ENCODE measurements at places on chromosomes 16 and 17.
A peak's percentile ranks its signal among the peaks of the same experiment; 100 is the strongest.

GRCh38 chr17:8912084-8912981 lies 44.9 kb upstream of the PIK3R6 start:
- no peak for DNase-seq

DNA sequence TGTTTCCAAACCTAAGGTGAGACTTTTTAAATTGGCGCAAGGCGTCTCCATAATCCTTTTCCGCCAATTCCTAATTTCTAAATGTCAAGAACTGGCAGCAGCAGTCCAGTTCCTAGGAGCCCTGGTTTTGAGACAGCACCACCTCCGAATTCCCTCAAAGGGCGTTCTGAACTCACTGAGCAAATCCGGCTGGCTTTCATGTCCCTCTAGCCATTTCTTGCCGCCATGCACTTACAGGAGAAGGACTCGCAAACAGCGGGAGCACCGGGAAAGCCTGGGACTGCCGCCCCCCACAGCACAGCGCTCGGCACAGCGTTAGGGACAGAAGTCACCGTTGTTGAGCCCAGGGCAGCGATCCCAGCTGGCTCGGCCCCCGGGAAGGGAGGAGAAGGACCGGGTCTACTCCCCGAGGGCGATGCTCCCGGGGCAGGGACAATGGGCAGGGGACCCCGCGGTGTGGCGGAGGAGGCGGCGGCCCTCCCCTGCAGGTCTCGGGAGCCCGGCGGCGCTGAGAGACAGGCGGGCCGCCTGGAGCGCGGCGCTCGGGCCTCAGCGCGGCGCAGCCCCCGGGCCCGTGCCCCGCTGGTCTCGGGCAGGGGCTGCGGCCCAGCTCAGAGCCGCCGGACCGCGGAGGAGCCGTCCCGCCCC lies 545 bp downstream of the ARHGAP17 start:
- DNase-seq = peak; percentile 24

GRCh38 chr17:42548070-42548837 lies 4.5 kb upstream of the HSD17B1 start:
- DNase-seq = peak; percentile 87

- DNase-seq = no peak
Measured at GRCh38 chr17:61731330-61731729, 132.0 kb downstream of the BRIP1 start.

GRCh38 chr16:78822509-78822908 lies 723.1 kb downstream of the WWOX start:
- DNase-seq = no peak
